NCI-H2171 (cell line): ENCODE measurements at places on chromosomes 5 and 9.

DNA sequence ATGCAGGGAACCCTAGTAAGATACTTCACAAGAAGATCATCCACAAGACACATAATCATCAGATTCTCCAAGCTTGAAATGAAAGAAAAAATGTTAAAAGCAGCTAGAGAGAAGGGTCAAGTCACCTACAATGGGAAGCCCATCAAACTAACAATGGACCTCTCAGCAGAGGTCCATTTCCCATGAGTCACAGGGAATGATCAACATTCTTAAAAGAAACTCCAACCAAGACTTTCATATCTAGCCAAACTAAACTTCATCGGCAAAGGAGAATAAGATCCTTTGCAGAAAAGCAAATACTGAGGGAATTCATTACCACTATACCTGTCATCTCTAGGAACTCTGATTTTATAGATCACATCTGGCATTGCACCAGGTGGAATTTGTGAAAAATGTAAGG is 52.9 kb upstream of the SPATA31E1 start:
- DNase-seq = no peak

DNA sequence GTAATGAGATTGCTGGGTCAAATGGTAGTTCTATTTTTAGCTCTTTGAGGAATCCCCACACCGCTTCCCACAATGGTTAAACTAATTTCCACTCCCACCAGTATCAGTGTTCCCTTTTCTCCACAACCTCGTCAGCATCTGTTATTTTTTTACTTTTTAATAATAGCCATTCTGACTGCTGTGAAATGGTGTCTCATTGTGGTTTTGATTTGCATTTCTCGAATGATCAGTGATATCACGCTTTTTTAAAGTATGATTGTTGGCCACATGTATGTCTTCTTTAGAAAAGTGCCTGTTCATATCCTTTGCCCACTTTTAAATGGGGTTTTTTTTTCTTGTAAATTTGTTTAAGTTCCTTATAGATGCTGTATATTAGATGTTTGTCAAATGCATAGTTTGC is 73.5 kb downstream of the MTAP start:
- DNase-seq = no peak

- DNase-seq = no peak
Observed at GRCh38 chr5:2946315-2946714, 194.8 kb upstream of the IRX2 start.

DNA sequence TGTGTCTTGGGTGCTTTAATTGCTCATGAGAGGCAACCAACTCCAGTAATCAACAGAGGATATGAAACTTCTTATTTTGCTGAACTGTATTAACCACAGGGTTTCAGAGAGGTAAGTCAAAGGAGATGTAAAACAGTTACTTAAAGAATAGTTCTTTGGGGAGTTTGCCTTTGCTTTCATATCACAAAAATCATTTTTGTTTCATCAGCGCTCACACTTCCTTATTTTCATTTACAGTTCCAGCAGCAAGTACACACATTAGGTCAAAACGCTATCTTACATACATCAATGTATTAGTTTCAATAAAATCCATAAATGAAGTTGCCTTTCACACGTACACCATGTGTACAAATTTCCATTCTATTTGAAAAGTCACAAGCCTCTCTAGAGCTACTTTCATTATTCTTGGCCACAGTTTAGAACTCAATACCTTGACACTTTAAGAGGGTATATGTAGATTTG is 50.1 kb downstream of the ST8SIA4 start:
- no peak for DNase-seq
